ENCODE measurements at places on chromosomes 5 and 9.

- DNase-seq: no peak
Measured at GRCh38 chr5:132753135-132753987, 6.1 kb downstream of the CCNI2 start.

DNA sequence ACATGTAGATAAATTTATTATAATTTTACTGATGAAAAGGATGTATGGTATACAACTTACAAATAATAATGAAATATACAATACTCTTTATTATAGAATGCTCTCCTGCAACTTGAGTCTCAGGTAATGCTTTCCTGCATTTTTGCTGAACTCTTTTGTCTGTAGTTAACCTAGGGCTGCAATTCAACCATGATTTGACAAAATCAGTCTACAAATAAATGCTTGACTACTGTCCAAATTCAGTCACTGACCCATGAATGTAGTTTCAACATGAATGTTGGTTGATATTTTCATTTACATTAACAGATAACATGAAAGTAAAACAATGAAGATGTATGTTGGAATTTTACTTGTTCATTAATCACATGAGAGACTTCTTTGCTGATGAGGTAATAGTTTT lies 320.9 kb downstream of the ZSWIM6 start:
- DNase-seq: no peak

DNA sequence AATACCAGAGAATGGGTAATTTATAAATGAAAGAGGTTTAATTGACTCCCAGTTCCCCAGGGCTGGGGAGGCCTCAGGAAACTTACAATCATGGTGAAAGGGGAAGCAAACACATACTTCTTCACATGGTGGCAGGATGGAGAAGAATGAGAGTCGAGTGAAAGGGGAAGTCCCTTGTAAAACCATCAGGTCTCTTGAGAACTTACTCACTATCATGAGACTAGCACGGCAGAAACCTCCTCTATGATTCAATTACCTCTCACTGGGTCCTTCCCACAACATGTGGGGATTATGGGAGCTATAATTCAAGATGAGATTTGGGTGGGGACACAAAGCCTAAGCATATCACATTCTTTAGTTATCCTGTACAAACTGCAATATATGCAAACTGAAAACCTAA lies 609.4 kb downstream of the MTRR start:
- peak; percentile 36 for DNase-seq

DNA sequence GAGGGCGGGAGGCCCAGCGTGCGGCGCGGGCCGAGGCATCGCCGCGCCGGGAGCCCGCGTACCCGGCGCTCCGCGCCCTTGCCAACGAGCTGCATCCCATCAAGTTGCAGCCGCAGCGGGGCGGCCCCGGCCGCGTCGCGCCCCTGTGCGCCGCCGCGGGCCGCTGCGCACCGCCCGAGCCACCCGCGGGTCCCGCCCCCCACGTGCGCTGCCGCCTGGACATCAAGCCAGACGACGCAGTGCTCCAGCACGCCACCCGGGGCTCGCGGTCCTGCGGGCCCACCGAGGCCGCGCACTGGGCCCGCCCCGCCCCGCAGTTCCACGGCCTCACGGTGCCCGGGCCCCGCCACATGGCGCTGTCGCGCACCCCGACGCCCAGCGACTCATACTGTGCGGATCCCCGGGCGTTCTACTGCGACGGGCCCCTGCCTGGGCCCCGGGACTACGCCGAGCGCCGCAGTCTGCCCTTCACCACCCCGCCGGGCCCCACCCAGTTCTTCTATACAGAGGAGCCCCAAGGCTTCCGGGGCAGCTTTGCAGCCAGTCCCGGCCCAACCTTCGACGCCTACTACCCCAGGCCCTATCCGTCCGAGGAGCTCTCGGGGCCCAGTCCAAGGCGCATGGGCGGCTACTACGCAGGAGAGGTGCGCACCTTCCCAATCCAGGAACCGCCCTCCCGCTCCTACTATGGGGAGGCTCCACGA lies 2.6 kb downstream of the AJM1 start:
- DNase-seq: no peak

DNA sequence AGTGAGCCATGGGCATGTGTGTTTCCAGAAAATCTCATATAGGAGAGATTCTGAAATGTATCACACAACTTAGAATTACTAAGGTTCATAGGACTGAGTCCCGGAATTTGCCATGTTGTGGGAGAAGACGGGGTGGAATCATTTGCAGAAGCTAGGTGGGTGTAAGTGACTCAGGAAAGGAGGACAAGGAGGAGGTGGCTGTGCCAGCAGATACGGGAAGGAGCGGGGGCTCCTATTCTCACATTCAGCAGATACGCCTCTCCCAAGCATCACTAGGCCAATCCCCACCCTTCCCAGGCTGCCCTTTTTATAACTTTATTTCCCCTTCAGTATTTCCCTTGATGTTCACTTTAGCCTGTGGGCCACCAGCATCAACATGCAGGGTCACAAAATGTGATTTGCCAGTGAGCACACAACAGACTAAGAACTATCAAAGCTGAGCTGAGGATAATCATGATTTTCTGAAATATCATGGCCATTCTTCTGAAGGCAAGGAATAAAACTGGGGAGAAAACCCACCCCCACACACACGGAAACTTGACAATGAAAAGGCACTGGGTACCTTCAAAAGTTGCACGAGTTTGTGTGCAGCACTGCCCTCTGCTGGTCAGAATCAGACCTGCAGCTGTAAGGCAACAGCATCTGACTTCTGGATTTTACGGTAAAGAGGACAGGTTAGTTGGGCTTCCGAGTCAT lies 133.2 kb downstream of the MTX3 start:
- DNase-seq: peak; percentile 35

GRCh38 chr5:151463137-151464029 lies 16.0 kb downstream of the SLC36A1 start:
- no peak for DNase-seq

GRCh38 chr5:163623524-163623923 lies 118.1 kb downstream of the MAT2B start:
- no peak for DNase-seq

Measured in MV-4-11 (cell line).